ENCODE measurements at places on chromosomes 4 and X.

GRCh38 chr4:8385611-8386010, 54.9 kb downstream of the ACOX3 start:
- no peak for DNase-seq

GRCh38 chr4:86821151-86821550, 28.0 kb downstream of the SLC10A6 start:
- DNase-seq: no peak

DNA sequence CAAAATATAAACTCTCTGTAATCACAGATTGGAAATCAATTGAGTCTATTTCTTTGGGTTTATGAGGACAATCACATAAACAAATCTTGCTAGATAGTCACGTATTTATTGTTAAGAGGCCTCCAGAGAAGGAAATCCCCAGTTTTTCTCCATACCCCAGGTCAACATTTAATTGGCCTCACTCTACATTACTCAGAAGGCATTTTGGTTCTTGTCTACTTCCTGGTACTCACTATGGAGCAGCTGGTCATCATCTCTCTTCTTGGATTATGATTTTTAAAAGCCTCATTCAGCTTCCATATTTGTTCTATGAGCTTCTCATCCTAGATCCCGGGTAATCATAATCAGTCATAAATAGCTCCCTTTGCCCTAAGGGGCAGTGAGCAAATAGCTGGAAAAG, 81.6 kb upstream of the LNX1 start:
- DNase-seq: no peak

GRCh38 chr4:8553216-8553615, 27.0 kb upstream of the GPR78 start:
- no peak for DNase-seq

DNA sequence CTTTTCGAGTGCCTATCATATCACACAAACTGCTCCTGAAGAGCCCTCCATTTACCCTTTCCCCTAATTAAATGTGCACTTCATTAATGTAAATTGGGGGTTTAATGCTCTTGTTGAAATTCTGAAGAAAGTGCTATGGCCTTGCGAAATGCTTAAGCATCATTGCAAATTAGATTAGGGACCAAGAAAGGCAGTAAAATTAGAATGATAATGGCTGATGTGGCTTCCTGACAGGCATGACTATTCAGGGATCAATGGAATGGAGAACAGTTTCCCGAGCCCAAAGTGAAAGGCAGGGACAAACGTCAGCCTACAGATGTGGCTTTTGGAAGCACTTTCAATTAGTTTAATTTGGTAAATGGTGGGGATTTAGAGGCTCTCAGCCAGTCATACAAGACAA, 120.1 kb downstream of the NKX6-1 start:
- no peak for DNase-seq

GRCh38 chrX:93354651-93355050, 318.7 kb downstream of the NAP1L3 start:
- no peak for DNase-seq

GRCh38 chrX:50684871-50685270, 129.1 kb downstream of the SHROOM4 start:
- no peak for DNase-seq

- peak; percentile 52 for DNase-seq
Observed at GRCh38 chr4:36256398-36256891, 12.1 kb upstream of the ARAP2 start.

GRCh38 chr4:20844311-20844710, 144.1 kb downstream of the PACRGL start:
- no peak for DNase-seq

All from suppressor macrophage treated with lipopolysaccharide for 1 hour (primary cell).